ENCODE measurements at places on chromosomes 7 and 10. TPM values are rescaled to one million over a fixed set of nuclear protein-coding genes. Genes with fewer than 3 reads are reported as not detected.
A peak's percentile ranks its signal among the peaks of the same experiment; 100 is the strongest.

Gene SRPK2
- 129 TPM for total RNA-seq

- H3K27ac ChIP-seq: no peak overlapping the region
- no peaks in the 10 kb centered on the region for H3K27me3 ChIP-seq
- no peak for DNase-seq
- H3K4me1 ChIP-seq: no peaks in the 10 kb centered on the region
Observed at GRCh38 chr7:25894002-25894901, 257.7 kb upstream of the NFE2L3 start.

DNA sequence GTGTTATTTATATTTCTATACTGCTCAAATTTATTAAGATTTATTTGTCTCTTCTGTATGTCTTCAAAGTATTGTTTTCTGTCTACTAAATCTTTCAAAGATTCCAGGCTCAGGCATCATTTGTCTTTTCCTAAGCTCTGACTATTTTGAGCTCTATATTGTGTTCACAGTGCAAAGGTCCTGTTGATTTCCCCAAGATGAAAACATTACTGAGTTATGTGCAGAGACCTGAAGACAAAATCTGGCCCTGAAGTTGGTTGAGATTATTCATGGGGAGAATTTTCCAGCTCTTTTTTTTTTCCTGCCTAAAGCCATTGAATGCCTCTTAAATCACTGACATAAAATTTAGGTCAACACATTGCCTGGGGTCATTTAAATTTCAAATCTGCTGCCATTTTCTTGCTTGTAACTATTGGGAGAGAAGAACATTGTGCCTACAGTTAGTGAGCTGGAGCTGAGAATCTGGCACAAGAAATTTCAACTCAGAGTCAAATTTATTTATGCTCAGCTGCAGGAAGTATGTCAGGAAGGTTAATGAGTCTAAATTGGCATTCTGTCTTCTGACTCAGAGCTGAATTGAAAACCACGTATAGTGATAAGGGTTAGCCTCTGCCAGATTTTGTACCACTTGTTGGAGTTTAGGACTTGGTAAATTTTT is 31.6 kb downstream of the CSTF2T start:
- H3K36me3 ChIP-seq: no peaks in the 10 kb centered on the region
- DNase-seq: no peak
- H3K4me1 ChIP-seq: no peaks in the 10 kb centered on the region
- no peak overlapping the region for H3K4me3 ChIP-seq
- no peaks in the 10 kb centered on the region for H3K27me3 ChIP-seq

- H3K27me3 ChIP-seq: no peaks in the 10 kb centered on the region
- no peaks in the 10 kb centered on the region for H3K36me3 ChIP-seq
- H3K4me3 ChIP-seq: no peak overlapping the region
- H3K27ac ChIP-seq: no peak overlapping the region
- no peaks in the 10 kb centered on the region for H3K4me1 ChIP-seq
- no peak for DNase-seq
Observed at GRCh38 chr10:3835770-3836169, 50.8 kb upstream of the KLF6 start.

DNA sequence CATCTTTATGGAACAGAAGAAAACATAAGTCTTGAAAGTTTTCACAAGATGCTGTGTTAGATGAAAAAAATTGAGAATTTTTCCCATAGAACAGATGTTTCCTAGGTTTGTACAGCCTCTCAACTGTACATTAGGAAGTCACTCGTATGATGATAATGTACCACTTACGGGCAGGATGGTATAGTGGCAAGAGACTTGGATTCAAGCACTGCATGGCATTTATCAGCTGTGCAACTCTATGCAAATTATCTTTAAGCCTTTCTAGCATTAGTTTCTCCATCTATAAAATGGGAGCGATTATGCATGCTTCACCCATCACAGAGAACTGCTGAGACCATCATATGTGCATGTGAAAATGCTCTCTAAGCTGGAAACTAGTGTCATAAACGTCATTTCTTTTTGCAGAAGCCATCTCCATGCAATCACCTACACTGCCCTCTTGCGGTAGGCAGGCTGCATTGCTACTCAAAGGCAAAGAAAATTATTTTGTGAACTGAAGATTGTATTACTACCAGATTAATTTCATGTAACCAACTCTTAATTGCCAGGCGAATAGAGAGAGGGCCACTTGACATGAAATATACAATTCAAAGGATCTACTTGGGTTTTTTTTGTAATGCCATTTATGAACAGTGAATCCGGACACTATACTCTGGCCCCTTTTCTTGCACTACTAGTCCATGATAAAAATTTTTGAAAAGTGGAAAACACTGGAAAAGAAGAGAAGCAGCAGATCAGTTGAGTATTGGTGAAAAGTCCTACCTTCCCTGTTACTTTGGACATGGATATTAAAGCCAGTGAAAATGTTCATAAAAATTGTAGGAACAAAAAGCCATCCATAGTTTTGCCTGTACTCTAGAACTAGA is 102.3 kb downstream of the JAZF1 start:
- no peaks in the 10 kb centered on the region for H3K27me3 ChIP-seq
- peak; percentile 54 for DNase-seq
- no peaks in the 10 kb centered on the region for H3K36me3 ChIP-seq
- peaks cover 5% of the 10 kb centered on the region for H3K4me1 ChIP-seq
- H3K27ac ChIP-seq: no peak overlapping the region

DNA sequence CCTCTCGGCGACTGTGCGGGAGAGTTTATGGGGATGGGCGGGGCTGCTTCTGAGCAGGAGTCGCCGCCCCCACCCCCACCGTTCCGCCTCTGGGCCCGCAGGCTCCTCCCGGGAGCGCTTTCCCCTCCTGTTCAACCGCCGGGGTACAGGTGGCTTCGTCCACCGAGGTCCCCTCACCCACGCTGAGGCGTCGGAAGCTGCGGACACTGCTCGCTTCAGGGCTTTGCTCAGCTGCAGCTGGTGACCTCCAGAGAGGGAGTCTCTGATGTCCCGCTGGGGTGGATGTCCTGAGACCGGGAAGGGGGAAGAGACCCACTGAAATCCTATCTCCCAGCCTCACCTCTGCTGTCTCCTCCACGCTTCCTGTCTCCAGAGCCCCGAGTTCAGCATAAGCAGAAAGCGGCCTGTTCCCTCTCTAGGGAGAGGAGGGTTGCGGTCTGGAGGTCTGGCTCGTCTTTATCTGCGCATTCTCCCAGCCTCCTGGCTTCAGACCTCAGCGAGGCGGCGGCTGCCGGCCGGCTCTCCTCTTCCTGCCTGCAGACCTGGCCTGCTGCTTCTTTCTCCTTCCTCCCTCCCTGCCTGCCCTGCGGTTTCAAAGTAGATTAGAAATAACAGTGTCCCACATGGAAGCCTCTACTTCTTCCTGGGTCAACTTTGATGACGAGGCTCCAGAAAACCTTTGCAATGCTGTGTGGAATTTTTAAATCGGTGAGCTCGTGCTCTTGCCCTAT is 1.8 kb downstream of the CYP2E1 start:
- no peaks in the 10 kb centered on the region for H3K4me1 ChIP-seq
- no peaks in the 10 kb centered on the region for H3K36me3 ChIP-seq
- H3K27me3 ChIP-seq: peaks cover 6% of the 10 kb centered on the region

GRCh38 chr10:68832601-68833000 is 5.3 kb downstream of the STOX1 start:
- H3K4me1 ChIP-seq: no peaks in the 10 kb centered on the region
- no peak for DNase-seq
- no peaks in the 10 kb centered on the region for H3K36me3 ChIP-seq
- no peak overlapping the region for H3K4me3 ChIP-seq

- H3K36me3 ChIP-seq: no peaks in the 10 kb centered on the region
- no peak overlapping the region for H3K4me3 ChIP-seq
- DNase-seq: no peak
- no peak overlapping the region for H3K27ac ChIP-seq
- no peaks in the 10 kb centered on the region for H3K27me3 ChIP-seq
- no peaks in the 10 kb centered on the region for H3K4me1 ChIP-seq
Observed at GRCh38 chr7:100629117-100629716, 12.1 kb downstream of the TFR2 start.

GRCh38 chr7:127891144-127891543 is 140.1 kb downstream of the LRRC4 start:
- no peaks in the 10 kb centered on the region for H3K27me3 ChIP-seq
- no peaks in the 10 kb centered on the region for H3K36me3 ChIP-seq
- peaks cover 8% of the 10 kb centered on the region for H3K4me1 ChIP-seq
- no peak overlapping the region for H3K4me3 ChIP-seq

DNA sequence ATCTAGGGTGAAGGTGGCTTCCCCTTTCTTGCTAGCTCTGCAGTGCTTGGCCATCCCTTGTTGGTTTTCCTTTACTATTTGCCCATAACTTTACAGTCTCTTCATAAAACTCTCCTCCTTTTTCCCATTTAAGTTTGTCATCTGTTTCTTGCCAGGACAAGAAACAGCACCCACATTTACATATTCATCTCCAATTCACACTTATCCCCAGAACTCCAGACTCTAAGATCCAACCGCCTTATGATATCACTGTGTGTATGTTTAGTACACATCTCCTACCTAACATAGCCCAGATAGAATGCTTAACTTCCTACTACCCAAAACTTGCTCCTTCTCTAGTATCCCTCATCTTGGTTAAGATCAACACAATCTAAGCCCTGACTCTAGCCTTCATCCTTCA is 622.2 kb downstream of the KCNMA1 start:
- H3K27me3 ChIP-seq: no peaks in the 10 kb centered on the region
- no peaks in the 10 kb centered on the region for H3K4me1 ChIP-seq
- H3K4me3 ChIP-seq: no peak overlapping the region
- H3K36me3 ChIP-seq: no peaks in the 10 kb centered on the region

- no peaks in the 10 kb centered on the region for H3K27me3 ChIP-seq
- H3K36me3 ChIP-seq: no peaks in the 10 kb centered on the region
- no peaks in the 10 kb centered on the region for H3K4me1 ChIP-seq
- H3K27ac ChIP-seq: no peak overlapping the region
- DNase-seq: no peak
- no peak overlapping the region for H3K4me3 ChIP-seq
Observed at GRCh38 chr7:137816696-137817320, 30.0 kb downstream of the DGKI start.

- no peaks in the 10 kb centered on the region for H3K36me3 ChIP-seq
- no peak overlapping the region for H3K27ac ChIP-seq
- no peak for DNase-seq
- no peaks in the 10 kb centered on the region for H3K27me3 ChIP-seq
- H3K4me1 ChIP-seq: no peaks in the 10 kb centered on the region
Observed at GRCh38 chr10:21019436-21019835, 122.3 kb upstream of the NEBL start.

- DNase-seq: no peak
- no peaks in the 10 kb centered on the region for H3K36me3 ChIP-seq
- H3K27ac ChIP-seq: no peak overlapping the region
- H3K4me1 ChIP-seq: no peaks in the 10 kb centered on the region
- no peak overlapping the region for H3K4me3 ChIP-seq
Observed at GRCh38 chr7:112006071-112006470, 200.1 kb downstream of the DOCK4 start.

DNA sequence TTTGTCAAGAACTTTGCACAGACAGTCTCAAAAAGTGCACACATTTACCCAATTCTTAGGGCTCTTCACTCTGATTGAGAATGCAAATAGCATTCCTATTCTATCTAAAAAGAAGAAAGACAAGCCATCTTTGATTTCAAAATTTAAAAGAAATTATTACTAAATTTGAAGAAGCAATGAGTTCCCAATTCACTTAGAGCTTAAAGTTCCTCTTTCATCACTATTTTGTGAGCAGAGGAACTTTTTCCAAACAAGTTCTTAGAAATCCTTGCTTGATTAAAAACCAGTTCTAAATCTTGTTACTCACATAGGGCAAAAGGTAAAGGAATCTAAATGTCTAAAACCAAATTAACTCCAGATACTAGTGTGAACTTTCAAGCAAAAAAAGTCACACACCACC is 56.4 kb downstream of the TBXAS1 start:
- H3K36me3 ChIP-seq: no peaks in the 10 kb centered on the region
- H3K27me3 ChIP-seq: no peaks in the 10 kb centered on the region
- H3K4me3 ChIP-seq: no peak overlapping the region
- no peaks in the 10 kb centered on the region for H3K4me1 ChIP-seq
- H3K27ac ChIP-seq: no peak overlapping the region

GRCh38 chr7:98286701-98287485 is 5.4 kb downstream of the BRI3 start:
- no peaks in the 10 kb centered on the region for H3K27me3 ChIP-seq
- DNase-seq: no peak
- no peaks in the 10 kb centered on the region for H3K36me3 ChIP-seq
- peak overlapping the region; percentile 98 for H3K27ac ChIP-seq
- H3K4me1 ChIP-seq: peaks cover 15% of the 10 kb centered on the region

GRCh38 chr7:2575733-2576340 is 17.1 kb downstream of the IQCE start:
- no peaks in the 10 kb centered on the region for H3K27me3 ChIP-seq
- H3K27ac ChIP-seq: no peak overlapping the region
- no peak for DNase-seq
- H3K36me3 ChIP-seq: no peaks in the 10 kb centered on the region

- H3K4me3 ChIP-seq: no peak overlapping the region
- H3K4me1 ChIP-seq: no peaks in the 10 kb centered on the region
- no peaks in the 10 kb centered on the region for H3K27me3 ChIP-seq
- H3K27ac ChIP-seq: no peak overlapping the region
Observed at GRCh38 chr7:139871331-139871730, 42.3 kb downstream of the TBXAS1 start.

Gene CYP3A7
- not detected for total RNA-seq

DNA sequence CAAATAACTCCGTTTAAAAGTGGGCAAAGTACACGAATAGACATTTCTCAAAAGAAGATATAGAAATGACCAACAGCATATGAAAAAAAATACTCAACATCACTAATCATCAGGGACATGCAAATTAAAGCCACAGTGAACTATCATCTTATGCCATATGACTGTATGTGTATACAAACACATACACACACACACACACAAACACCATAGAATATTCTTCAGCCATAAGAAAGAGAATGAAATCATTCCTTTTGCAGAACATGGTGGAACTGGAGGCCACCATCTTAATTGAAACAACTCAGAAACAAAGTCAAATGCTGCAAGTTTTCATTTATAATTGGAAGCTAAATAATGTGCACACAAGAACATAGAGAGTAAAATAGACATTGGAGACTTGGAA is 1019.4 kb downstream of the KCNMA1 start:
- no peaks in the 10 kb centered on the region for H3K27me3 ChIP-seq
- no peak for DNase-seq
- no peak overlapping the region for H3K4me3 ChIP-seq
- H3K36me3 ChIP-seq: no peaks in the 10 kb centered on the region
- H3K27ac ChIP-seq: no peak overlapping the region
- no peaks in the 10 kb centered on the region for H3K4me1 ChIP-seq

Gene APBB1IP
- 2.4 TPM for total RNA-seq

GRCh38 chr7:30849565-30849964 is 62.1 kb upstream of the AQP1 start:
- no peaks in the 10 kb centered on the region for H3K36me3 ChIP-seq
- H3K27ac ChIP-seq: peak overlapping the region; percentile 23
- H3K27me3 ChIP-seq: no peaks in the 10 kb centered on the region
- no peak for DNase-seq

Gene SLIT1
- total RNA-seq: 0.49 TPM

Gene GPR85
- total RNA-seq: not detected

Data from uterus (tissue), 4 donors.